ENCODE measurements at places on chromosomes 3 and 15.

DNA sequence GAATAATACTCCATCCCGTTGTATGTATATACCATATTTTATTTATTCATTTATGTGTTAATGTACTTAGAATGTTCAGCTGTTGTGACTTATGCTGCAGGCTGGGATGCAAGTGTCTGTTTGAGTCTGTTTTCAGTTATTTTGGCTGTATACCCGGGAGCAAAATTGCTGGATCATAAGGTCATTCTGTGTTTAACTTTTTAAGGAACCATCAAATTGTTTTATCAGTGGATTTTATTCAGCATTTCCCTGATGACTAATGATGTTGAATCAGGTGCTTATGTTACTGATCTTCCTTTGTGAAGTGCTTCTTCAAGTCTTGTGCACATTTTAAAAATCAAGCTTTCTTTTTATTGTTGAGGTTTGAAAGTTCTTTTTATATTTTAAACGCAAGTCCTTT is 118.1 kb downstream of the SLC25A26 start:
- no peak for DNase-seq

DNA sequence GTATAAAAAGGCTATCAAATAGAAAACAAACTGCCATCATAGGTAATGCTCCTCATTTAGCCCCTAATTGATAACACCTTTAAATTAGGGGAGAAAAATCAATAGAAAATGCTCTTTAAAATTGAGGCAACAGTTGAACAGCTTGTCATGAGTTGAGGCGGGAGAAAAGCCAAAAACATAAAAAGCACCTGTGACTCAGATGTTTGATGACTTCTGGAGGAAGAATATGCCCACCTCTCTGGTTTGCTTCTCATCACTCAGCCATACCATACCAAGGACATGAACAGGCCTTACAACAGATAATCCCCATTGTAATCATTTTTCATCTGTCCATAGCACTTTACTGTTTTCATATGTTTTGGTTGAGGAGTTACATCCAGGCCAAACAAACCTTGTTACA is 246.0 kb downstream of the MYRIP start:
- no peak for DNase-seq

- DNase-seq = no peak
Measured at GRCh38 chr3:20836801-20837200, 650.8 kb upstream of the SGO1 start.

DNA sequence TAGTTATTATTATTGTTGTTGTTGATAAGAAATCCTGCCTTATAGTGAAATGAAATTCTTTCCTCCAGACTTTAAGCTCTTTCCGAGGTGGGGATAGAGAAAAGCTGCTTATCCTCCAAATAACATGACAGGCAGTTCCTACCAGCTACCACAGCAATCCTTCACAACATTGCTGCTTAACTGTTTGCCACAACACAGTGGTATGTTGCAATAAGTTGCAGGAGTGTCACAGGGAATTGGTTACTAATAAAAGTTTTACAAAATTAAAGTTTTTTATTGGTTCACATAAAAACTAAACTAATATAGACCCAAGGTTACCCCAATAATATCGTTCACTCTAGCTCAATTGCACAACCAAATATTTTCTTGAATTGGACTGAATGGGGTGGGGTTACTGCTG is 57.4 kb upstream of the ICE2 start:
- DNase-seq = no peak

DNA sequence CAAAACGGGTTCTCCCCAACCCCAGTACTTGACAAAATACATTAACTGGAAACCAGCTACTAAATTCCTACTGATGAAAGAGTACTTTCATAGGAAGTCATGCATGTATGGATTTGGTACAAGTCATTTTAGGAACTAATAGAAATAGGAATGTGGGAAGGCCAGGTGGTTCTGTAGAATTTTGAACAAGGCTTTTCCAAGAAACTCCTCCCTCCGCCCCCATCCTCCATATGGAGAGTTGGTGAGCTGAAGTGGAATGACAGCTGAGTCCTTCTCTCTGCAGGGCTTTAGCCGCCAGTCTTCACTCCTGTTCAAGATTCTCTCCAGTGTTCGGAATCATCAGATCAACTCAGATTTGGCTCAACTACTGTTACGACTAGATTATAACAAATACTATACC is 33.2 kb downstream of the TUBGCP4 start:
- DNase-seq = no peak

GRCh38 chr3:18233987-18234716 is 191.0 kb downstream of the SATB1 start:
- no peak for DNase-seq

- DNase-seq = no peak
Measured at GRCh38 chr3:98612996-98613517, 19.6 kb upstream of the CPOX start.

GRCh38 chr15:31362886-31363285 is 36.3 kb downstream of the KLF13 start:
- no peak for DNase-seq

DNA sequence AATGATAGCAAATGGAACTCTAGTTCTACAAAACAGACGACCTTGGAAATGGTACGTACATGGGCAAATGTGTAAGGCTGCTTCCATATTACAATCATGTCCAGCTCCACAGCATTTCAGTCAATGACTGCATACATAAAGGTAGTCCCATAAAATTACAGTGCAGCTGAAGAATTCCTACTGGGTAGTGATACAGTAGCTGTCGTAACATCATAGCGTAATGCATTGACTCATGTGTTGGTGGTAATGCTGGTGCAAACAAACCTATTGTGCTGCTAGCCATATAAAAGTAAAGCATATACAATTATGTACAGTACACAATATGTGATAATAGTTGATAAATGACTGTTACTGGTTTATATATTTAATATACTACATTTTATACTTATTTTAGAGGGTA is 18.5 kb downstream of the TTC23 start:
- no peak for DNase-seq

- no peak for DNase-seq
Measured at GRCh38 chr3:193391902-193392301, 13.3 kb upstream of the ATP13A5 start.

- no peak for DNase-seq
Measured at GRCh38 chr15:65598468-65598867, 12.5 kb downstream of the INTS14 start.

GRCh38 chr3:149971403-149972075 is 844 bp upstream of the PFN2 start:
- peak; percentile 1 for DNase-seq

DNA sequence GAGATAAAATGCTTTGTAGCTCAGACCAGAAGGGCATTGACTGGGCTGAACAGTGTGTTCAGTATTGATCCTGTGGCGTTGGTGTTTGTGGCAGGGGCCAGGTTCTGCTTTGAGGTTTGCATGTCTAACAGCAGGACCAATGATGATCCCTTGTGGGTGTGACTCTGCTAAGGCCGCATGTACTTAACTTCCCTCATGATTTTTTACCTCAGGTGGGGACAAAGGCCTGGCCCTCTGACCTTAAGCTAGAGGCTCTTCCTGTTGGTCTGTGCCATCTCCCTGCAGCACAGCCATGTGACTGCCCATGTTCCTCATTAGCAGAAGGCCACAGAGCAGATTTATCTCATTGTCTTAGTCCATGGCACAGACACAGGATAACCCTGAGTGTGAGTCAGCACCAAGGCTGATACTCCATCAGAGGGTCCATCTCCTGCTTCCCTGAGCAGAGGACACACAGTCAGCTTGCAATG is 34.3 kb upstream of the BSN start:
- no peak for DNase-seq

Measured in stimulated activated CD8-positive, alpha-beta memory T cell treated with anti-CD3 and anti-CD28 coated beads, Interleukin-15, amount 100 ng/mL, for 4 hours (primary cell).